Metanephros (tissue), 2 donors: ENCODE measurements at places on chromosomes 7 and 10. TPM values are rescaled to one million over a fixed set of nuclear protein-coding genes. Genes with fewer than 3 reads are reported as not detected.

The TEX36 gene
- not detected for total RNA-seq

The PAX4 gene
- total RNA-seq: not detected

The EN2 gene
- not detected for total RNA-seq

The PIP gene
- not detected for total RNA-seq

The TRIM73 gene
- 6.3 TPM for total RNA-seq

The TMEM140 gene
- total RNA-seq: 8.9 TPM

The RBP3 gene
- total RNA-seq: not detected

The CHN2 gene
- total RNA-seq: 13.4 TPM
